ENCODE measurements at places on chromosomes 5 and 9.

DNA sequence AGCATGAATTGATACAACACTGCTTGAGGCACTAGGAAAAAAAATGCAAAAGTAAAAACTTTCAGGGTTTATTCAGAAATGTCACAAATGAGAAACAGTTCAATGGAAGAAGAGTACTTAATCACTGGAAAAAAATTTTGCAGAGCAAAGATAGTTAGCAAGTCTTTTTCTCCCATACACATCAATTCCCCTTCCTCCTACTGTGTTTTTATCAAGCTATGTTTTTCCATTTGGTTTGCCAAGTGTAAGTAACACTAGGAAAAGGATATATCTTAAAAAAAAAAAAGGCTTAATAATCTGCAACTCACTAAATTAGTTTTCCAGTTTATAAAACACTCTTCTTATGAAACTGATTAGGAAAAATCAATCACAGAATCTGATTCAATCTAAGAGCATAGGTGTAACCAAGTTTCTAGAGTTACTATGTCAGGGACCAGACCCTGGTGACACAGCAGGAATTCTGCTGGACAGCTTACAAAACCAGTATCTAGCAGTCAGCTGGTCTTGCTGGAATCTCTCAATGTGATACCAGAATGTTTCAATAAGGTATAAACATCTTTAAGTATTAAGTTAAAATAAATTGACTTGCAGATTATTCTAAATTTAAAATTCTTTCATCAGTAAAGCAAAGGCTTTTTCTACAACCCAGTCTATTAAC is 34.7 kb downstream of the RNF145 start:
- DNase-seq: no peak

- DNase-seq: no peak
Measured at GRCh38 chr5:145591578-145591977, 243.6 kb downstream of the PRELID2 start.

GRCh38 chr5:31860726-31861433 is 221.9 kb downstream of the PDZD2 start:
- no peak for DNase-seq

- peak; percentile 14 for DNase-seq
Measured at GRCh38 chr9:6055216-6055615, 39.8 kb upstream of the RANBP6 start.

DNA sequence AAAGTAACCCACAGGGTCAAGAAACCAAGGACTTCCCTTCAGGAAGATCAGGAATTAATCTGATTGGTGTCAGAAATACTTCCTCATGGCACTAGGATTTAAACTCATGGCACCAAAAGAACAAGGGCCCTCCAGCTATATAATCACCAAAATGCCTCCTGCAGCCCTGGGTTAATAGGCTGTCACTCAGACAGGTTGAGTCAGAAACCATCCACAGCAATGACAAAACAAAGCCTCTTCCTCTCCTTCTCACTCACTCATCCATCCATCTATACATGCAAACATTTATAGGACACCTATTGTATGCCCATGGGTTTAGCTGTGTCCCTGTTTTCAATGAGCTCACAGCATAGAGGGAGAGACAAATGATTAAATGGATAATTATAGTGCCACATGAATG is 62.5 kb upstream of the SPOCK1 start:
- DNase-seq: no peak

DNA sequence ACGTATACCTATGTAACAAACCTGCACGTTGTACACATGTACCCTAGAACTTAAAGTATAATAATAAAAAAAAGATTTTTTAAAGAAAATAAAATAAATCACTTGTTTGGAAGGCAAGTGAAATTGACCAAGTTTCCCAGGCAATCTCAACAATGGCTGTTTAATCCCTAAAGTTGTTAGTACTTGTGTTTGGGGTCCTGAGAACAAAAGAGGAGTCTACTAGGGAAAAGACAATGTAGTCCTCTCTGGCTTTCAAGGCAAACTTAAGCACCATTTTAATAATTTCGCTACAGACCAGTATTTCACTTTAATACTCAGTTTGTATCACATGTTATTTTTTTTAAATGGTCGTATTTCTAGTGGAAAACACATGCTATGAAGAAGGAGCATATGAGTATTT is 14.2 kb downstream of the CEMIP2 start:
- DNase-seq: no peak

DNA sequence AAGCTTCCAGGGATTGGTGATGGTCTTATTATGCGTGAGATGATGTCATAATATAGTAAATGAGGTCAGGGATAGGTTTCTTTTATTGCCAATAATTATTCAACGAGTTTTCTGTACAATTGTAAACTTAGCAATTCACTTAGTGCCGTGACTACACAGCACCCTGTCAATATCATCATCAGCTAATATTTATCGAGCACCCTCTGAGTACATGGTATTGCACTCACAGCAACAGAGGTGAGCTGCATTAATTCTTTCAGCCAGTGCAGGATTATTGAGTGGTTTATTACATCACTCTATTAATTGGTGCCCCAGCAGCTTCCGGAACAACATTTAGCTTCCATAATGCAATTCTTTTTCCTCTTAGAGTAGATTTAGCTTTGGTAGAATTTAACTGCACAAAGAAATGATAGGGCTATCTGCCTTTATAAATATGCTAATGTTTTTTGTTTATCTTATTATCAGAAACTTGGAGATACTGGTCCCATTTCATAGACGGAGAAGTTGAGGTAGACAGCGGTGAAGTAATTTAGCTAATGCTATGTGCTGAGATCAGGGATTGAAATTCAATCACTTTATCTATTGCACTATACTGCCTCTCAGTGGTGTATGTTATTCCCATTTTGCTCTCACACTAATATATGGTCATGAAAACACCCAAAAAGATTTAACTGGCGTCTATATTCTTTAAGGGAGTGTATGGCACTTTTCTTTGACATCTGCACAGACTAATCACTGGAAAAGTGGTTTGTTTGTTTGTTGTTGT is 726.1 kb upstream of the WWC1 start:
- no peak for DNase-seq

DNA sequence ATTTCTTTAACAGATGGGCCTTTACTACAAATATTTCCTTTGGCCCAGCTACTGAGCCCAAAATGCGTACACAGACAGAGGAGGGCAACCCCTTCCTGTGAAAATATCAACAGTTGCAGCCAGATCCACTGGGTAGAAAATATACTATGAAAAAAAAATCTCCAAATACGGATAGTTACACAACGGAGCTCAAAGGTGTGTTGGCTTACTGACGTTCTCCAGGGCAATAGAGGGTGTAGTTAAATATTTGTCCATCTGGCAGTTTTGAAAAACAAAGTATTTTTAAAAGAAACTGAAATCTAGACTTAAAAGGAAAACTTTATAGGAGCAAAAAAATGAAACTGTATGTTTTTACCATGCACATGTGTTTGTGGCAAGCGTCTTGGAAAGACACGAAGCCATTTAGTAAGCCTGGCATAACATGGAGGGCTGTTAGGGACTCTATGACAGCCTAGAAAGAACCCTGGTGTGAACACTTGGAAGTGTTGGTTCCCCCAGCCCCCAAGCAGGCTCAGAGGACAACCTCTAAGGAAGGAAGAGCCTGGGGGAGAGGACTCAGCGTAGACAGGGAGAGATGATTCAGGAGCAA is 157.8 kb upstream of the TRPM3 start:
- DNase-seq: no peak

DNA sequence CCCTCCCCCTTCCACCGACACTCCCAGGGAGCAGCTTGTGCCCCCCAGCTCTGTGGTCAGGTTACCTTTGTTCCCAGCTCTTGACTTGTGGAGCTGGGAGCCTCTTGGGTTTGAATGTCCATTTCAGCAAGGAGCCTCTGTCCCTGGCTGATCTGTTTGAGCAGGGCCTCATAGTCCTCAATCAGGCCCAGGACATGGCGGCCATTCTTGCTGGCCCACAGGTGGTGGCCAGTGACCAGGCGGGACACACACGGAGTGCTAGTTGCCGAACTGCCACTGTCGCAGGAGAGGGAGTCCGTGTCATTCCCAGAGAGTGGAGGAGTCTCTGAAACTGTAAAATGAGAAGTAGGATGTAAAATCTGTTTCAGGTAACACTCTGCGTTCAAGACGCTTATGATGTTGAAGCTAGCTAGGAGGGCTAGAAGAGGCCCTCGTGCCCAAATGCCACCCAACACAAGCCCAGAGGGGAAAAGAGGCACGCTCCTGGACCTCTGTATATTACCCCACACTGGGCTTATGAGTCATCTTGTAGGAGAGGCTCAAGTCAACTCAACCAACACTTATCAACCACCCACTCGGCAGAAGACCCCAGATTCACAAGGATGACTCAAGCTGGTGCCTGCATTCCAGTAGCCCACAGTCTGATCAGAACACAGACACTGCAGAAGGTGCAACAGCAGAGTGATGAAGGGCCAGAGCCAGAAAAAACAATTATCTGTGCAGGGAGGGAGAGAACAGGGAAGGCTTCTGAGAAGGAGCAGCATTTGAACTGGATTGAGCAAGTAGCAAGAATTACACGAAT is 177.0 kb downstream of the CDK5RAP2 start:
- DNase-seq: no peak

GRCh38 chr5:139702548-139702947 is 54.4 kb downstream of the CXXC5 start:
- no peak for DNase-seq

- DNase-seq: no peak
Measured at GRCh38 chr5:83404182-83404716, 67.3 kb upstream of the VCAN start.
